ENCODE measurements at places on chromosomes 3 and 15.

DNA sequence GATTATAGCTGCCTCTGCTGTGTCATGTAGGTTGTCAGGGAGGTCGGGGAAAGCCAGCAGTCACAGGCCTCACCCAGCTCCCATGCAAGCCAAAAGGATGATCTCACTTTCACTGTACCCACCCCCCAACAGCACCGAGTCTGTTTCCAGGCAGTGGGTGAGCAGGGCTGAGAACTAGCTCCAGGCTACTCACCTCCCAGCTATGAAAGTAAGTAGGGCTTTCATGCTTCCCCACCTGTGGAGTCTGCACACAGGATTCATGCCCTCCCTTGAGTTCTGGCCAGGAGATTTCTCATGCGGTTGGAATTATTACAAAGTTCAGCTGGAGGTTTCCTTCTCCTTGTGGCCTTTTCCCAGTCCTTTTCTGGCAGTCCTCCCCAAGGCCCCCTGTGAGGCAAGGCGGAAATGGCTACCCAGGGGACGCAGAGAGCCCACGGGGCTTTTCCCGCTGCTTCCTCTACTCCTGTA is 356.2 kb downstream of the SV2B start:
- no peak for DNase-seq

GRCh38 chr15:85284497-85284896 is 95.9 kb upstream of the AKAP13 start:
- DNase-seq: no peak

DNA sequence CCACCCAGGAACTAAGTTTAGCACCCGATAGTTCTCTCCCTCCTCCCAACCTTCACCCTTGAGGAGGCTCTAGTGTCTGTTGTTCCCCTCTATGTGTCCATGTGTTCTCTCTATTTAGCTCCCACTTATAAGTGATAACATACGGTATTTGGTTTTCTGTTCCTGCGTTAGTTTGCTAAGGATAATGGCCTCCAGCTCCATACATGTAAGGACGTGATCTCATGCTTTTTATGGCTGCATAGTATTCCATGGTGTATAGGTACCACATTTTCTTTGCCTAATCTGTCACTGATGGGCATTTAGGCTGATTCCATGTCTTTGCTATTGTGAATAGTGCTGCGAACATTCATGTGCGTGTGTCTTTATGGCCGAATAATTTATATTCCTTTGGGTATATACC is 66.9 kb upstream of the TRA2B start:
- DNase-seq: no peak

DNA sequence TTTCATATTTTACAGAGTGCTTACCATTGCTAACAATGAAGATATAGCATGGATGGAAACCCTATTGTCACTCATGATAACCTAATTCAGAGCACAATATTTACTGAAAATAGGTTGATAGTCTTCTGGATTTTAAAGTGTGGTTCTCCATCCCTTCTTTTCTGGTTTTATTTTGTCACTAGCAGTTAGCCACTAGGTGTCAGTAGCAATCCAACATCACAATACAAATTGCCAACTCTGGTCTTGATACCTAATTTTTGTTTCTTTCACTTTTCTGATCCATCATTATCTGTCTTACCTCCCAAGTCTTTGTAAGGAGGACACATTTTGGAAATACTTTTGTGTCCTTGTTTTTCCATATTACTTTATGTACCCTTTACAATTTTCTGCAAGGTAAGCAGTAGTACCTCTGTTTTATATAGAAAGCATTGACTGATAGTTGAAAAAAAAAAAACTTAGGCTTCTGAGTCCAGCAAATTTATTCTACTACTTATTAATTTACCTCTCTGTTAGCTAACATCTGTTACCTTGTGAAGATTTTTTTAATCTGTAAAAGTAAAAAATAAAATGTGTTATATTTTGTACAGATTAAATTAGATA is 28.3 kb upstream of the CRYBG3 start:
- no peak for DNase-seq

GRCh38 chr3:125957674-125958510 is 11.1 kb upstream of the ROPN1B start:
- DNase-seq: no peak

DNA sequence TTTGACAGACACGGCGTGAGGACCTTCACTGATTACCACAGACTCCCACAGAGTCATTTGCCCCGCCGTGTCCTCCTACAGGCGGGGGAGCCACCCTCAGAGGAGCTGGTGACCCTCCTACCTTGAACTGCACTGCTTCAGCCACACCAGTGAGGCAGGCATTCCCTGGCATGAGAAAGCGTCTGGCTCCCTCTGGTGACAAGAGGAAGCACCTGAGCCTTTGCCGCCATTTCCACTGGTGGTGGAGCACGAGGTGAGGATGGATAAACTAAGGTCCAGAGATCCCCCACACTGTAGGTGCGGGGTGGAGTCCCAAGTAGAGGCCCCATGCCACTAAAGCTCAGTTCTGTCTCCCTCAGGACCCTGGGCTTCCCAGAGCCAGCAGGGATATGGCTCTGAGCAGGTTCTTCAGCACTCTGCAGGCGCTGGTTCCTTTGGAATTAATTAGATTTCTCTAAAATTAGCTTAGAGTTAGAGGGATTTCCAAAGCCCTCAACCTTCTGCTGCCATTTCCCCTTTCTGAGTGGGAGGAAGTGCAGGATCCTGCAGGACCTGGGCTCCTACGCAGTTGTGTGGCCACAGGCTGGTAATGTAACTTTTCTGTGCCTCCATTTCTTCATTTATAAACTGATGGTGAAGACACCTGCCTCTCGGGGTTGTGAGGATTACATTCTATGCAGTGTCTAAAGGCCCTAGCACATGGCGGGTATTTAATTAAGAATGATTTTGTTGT is 224.0 kb downstream of the SLCO3A1 start:
- peak; percentile 17 for DNase-seq

DNA sequence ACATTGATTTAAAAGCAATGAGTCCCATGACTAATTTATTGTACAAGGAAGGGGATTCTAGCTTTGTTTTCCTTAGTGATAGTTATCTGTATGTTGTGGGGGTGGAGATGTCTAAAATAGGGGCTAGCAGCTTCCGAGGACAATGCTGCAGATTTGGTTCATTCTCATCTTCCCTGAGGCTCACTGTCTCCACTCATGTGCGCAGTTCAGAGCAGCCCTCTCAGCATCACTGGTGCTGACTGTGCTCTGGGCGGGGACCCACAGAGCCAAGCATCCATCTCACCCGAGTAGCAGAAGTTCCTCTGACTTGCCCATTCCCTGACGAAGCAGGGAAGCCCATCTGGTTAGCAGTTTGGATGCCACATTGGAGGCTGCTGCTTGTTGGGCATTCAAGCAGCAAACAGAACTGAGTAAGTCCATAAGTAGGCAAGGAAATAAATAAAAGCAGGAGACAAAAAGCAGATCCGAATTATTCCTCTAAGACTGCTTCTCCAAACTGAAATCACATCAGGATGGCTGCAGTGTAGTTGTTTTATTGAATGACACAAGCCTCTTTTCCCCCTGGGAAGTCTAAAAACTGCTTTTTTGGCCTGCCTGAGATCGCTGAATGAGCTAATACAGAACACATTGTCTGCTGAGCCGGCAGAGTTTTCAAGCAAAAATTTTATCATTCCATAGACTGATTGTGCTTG is 27.5 kb downstream of the RARB start:
- DNase-seq: no peak

DNA sequence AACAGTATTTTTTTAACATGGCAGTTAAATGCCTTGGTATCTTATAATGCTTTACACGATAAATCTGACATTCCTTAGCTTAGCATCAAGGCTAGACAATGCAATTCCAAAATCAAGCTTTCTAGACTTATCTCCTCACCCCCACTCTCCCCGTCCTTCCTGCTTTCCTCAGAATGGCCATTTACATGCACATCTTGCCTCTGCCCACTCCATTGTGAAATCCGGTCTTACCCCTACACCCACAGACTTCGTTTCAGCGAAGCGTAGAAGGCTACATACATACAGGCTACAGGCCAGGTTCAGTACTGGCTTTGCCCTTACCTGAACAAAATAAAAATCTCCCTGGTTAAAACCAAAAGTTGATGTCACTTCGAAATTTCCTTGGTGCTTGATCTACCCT is 58.6 kb upstream of the SLC12A8 start:
- no peak for DNase-seq

DNA sequence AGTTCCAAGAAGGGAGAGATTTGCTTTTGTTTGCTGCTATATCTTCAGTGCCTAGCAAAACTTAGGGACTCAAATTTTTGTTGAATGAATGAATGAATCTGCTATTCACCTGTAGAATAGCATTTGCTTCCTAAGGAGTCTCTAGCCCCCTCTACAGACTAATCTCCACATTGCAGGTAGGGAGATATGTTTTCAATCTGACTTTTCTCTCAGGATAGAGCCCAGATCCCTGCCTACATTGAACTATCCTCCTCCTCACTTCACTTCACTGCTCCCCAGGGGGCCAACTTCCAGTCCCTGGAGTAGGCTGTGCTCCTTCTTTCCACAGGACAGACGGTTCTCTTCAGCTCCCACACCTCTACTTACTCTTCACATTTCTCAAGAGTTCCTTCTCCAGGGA is 81.9 kb upstream of the PTX3 start:
- DNase-seq: no peak

- DNase-seq: no peak
Measured at GRCh38 chr3:114846779-114847178, 300.3 kb downstream of the ZBTB20 start.

DNA sequence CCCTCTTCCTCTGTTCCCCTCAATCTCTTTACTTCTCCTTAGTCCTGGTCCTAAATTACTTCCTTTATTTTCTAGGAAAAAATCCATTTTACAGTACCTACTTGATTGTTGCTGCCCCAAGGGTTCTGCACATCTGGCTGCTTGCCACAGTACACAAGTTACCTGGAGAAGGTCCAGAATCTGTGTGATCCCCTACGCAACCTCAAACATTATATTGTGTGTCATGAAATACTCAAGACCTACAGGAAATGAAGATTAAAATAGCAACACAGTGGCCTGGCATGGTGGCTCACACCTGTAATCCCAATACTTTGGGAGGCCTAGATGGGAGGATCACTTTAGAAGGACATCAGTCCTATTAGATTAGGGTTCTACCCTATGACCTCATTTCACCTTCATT is 48.7 kb downstream of the PRKAR2A start:
- DNase-seq: no peak

DNA sequence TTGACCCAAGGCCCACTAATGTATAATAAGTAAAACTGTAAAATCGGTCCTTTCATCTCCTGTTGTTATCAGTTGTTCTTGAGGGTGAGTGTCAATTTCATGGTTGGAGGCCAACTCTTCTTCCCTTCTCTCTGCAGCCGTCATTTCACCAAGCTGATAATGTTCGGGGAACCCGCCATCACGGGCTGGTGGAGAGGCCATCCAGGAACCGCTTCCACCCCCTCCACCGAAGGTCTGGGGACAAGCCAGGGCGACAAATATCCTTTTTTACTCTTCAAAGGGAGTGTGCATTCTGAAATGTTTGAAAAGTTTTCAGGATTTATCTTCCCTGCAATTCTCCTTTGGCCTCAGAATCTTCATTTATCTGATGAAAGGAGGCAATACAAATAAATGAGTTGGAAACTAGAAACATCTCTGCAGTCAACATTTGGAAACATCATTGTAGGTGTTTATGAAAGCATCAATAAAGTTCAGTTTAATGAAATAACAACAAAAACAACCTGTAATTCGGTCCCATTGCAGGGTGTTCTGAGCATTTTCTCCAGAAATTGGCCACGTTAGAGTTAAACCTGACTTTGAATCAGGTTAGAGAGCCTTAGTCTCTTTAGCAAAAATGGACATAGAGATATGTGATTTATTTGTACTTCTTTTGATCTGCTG is 63.9 kb downstream of the CRTC3 start:
- DNase-seq: no peak

GRCh38 chr3:37094636-37095035 is 79.7 kb downstream of the LRRFIP2 start:
- no peak for DNase-seq

GRCh38 chr3:61893840-61894566 is 332.6 kb downstream of the PTPRG start:
- DNase-seq: no peak

DNA sequence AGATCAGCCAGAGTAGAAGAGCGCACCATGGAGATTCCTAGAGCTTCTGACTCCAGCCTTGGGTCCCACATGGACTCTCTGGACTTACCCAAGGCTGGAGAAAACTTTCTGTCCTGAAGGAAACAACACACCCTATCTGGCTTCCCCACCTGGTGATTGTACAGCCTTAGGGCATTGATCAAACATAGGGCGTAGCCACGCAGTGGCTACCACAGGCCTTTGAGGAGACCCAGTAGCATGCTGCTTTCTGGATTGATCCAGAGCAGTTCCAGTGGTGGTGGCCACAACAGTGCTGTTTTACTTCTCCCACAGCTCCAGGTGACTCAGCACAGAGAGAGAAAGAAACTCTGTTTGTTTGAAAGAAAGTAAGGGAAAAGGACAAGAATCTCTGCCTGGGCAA is 23.5 kb downstream of the PYDC2 start:
- no peak for DNase-seq

DNA sequence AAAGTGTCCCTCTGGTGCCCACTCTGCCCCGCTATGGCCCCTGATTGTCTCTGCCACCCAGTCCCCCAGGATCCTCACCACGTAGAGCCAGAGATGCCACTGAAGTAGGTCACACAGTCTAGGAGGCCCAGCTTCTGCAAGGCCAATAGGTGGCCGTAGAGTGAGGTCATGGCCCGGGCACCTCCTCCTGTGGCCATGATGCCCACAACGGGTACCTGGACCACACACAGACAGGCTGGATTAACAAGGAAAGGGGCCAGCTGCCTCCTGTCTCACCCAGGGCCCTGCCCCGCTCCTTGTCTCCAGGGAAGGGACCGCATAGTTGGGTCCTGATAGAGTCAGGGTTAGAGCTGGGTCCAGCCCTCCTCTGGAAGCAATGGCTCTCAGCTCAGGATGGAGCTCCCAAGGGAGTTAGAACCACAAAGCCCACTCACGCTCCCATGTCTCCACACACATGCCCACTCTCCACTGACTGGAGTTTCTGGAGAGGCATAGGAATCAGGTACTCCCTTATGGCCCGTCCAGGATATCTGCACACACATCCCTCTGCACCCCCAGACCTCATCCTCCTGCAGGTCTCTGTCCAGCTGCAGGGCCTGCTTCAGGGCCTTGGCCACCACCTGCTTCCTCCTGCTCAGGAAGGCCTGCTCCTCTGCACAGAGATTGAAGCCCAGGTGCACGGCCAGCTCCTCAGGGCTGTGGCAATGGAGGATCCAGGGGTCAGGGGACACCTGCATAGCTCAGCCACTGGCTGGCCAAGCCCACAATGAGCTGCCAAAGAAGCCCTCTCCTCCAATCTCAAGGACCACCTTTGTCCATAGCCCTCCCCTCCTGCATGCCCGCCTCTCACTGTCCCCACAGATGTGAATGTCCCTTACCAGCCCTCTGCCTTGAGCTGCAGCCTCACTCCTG is 13.2 kb downstream of the PLA2G4D start:
- DNase-seq: no peak

- DNase-seq: no peak
Measured at GRCh38 chr3:101248736-101249135, 71.6 kb downstream of the IMPG2 start.

- no peak for DNase-seq
Measured at GRCh38 chr15:25054943-25055342, 100.2 kb downstream of the SNRPN start.

GRCh38 chr3:71392251-71392650 is 191.3 kb downstream of the FOXP1 start:
- DNase-seq: no peak

- DNase-seq: no peak
Measured at GRCh38 chr3:54932606-54933005, 4.7 kb upstream of the LRTM1 start.
